ENCODE measurements at places on chromosomes 7 and 10.
A peak's percentile ranks its signal among the peaks of the same experiment; 100 is the strongest.

- DNase-seq: no peak
Observed at GRCh38 chr7:43485580-43485979, 97.3 kb upstream of the STK17A start.

DNA sequence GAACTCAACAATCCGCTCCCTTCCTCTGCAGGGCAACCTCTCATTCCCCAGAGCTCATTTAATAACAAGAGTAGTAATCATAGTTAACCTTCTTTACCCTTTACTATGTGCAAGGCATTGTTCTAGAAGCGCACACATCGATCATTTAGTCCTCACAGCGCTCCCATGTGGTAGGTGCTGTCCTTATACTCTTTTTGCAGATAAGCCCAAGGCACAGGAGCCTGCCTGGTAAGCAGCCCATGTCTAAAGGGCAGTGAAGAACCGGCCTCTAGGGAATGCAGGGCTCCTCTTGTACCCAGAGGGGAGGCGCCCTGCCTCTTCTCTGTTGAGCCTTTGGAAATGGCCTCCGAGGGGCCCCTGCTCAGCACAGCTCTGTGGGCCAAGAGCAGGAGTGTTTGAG, 14.3 kb downstream of the CHST3 start:
- no peak for DNase-seq

DNA sequence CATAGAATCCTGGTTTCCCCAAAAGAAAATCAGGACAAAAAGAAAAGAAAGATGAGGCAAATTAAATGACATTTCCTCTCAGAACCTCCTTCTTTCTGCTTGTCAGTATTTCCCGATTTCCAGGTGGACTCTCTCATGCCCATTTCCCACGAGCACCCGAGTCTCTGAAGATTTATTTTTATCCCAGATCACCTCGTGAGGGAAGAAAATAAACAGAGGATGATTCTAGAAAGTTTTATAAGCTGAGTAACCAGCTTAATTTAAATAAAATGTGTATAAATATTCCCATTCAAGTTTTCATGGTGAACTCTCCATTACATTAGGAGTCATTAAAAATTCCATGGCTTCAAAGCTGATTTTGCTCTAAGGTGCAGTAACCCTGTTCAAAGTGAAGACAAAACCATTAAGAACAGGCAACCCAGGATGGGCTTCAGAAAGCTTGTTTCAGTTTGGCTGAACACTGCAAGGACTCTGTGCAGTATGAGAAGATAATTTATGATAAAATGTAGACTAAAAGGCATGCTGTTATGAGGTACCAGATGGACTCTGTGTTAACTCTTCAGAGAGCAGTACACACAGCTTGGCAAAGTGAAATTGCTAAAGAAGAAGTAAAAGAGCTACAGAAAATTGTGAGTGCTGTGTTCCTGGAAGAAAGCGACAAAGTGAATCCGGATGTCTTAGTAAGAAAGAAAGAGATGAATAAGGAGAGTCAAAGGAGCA, 521.3 kb upstream of the LRRN3 start:
- no peak for DNase-seq

DNA sequence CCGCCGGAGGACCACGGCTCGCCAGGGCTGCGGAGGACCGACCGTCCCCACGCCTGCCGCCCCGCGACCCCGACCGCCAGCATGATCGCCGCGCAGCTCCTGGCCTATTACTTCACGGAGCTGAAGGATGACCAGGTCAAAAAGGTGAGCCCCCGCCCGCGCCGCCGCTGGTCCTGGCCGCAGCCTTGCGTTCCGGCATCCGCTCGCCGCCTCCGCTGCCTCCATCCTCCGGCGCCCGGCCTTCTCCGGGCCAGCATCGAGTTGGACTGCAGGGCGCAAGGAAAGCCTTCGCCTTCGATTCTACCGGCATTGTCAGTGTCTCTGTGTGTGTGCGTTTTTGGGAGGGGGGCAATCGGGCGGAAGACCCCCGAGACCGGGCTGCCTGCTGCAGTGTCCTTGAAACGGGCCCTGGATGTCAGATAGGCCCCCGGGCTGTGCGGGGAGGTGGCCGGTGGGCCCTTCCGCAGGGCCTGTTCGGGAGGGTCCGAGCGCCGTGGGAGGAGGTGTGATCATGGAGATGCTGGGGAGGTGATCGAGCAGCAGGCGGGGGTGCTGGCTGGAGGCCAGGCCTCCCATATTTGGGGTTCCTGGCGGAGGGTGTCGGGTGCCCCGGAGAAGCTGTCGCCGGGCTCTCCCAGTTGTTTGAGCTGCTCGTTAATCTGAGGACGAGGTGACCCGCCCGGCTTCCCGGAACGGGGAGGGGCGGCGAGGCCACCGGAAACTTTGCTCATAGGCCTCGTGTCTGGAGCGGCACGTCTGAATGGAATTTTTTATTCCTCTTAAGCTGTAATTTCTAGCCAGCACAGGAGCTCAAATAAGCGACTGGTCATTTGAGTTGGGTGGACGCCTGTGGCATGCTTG, 40.8 kb downstream of the HK1 start:
- peak; percentile 75 for DNase-seq

GRCh38 chr7:128885370-128886187, 22.9 kb downstream of the ATP6V1F start:
- no peak for DNase-seq

- DNase-seq: no peak
Observed at GRCh38 chr7:149606826-149607225, 109.2 kb upstream of the ZNF746 start.

GRCh38 chr10:99993701-99994689, 15.8 kb downstream of the DNMBP start:
- peak; percentile 45 for DNase-seq

DNA sequence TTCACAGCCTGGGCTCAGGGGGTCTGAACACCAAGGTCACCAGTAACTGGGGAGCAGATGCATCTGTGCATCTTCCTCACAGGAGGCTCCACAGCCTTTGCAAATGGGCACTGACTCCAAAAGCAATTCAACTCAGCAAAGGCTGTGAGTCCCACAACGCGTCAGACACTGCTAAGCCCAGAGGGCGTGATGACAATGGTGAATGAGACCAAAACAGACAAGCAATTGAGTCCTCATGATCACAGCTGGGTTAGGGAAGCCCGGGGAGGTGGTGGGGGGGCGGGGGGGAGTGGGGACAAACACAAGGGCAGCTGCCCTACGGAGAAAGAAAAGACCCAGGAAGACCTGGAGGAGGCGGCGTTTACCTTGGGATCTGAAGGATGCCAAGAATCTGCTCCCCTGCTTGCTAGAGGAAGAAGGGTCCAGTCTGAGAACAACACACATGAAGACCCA, 61.6 kb upstream of the RNF32 start:
- DNase-seq: no peak

GRCh38 chr10:48460182-48460581, 144.7 kb downstream of the ARHGAP22 start:
- DNase-seq: no peak

- no peak for DNase-seq
Observed at GRCh38 chr10:104480797-104481196, 127.2 kb downstream of the CFAP58 start.

DNA sequence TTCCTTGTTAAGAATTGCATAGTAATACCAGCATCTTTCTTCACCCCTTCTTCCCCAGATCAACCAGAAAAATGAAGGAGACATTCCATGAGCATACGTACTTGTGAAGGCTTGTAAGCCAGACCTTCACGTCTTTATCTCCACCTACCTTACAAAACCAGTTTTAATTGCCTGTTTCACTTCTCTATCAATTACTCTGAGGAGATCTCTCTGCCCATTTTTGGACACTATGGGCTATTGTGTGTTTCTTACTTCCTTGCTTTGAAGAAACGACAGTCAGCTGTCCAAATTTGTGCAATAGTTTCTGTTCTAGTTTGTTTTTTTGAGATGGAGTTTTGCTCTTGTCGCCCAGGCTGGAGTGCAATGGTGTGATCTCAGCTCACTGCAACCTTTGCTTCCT, 349.7 kb upstream of the MBL2 start:
- no peak for DNase-seq

GRCh38 chr10:95303535-95303934, 12.7 kb upstream of the PDLIM1 start:
- DNase-seq: no peak

DNA sequence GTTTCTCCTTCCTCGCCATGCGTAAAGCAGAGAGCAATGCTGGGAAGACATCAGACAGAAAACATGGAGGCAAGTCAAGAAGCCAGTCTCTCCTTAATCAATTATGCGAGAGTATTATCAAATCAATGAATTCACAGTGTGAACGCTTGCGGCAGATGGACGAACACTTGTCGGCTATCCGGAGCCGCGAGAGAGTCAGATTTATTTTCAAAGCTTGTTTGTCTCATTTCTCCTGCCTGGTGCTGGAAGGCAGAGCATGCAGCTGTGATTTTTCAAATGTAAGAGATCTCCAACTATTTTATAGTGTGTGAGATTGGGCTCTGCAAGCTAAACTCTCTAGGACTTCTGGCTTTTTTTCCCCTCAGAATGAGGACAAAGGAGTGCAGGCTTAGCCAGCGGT, 252.3 kb downstream of the SNX10 start:
- no peak for DNase-seq

DNA sequence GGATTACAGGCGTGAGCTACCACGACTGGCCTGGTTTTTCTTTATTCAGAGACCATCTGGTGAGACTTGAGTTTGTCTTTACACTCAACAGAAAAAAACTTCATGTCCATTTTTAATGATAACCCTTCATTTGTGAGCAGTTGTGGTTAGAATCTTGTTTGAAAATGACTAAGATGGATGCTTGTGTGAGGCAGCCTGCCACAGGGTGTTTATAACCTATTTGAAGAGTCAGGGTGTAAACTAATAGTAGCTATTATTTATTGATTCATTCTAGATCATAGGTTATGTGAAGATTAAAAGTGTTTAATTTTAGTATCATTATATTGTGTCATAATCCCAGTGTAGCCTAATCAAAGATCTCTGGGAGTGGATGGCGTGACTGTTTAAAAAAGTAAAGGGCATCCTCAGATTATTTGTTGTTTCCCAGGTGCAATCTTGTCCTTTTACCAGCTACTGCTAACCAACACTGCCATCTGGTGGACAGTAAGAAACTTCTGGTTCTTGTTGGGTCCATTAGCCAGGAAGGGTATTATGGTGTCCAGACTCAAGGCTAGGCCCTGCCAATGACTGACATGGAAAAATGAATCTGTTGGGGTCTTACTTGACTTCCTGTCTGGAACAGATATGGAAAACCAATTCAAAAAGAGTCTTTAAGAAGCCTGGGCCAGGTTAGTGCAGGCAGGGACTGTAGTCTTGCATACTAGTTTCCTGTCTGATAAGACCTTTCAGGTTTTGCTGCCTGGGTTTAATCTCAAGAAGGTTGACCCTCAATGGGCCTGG, 24.9 kb downstream of the NRBF2 start:
- DNase-seq: no peak

- DNase-seq: no peak
Observed at GRCh38 chr7:82395147-82395546, 48.4 kb downstream of the CACNA2D1 start.

DNA sequence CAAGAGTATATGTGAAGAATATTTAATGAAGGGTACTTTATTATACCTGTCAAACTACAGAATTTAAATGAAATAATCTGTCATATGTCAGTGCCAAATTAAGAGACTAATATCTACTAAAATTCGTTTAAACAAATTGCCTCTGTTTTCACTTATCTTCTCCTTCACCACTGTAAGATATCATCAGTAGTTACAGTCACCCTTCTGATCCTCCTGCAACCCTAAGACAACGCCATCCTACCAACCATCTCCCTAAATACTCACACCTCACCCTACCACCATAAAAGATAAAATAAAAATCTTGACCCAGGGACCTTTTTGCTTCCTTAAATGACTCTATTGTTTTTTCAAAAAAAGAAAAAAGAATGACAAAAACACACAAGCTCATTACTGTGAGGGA, 20.8 kb downstream of the EZH2 start:
- DNase-seq: no peak

DNA sequence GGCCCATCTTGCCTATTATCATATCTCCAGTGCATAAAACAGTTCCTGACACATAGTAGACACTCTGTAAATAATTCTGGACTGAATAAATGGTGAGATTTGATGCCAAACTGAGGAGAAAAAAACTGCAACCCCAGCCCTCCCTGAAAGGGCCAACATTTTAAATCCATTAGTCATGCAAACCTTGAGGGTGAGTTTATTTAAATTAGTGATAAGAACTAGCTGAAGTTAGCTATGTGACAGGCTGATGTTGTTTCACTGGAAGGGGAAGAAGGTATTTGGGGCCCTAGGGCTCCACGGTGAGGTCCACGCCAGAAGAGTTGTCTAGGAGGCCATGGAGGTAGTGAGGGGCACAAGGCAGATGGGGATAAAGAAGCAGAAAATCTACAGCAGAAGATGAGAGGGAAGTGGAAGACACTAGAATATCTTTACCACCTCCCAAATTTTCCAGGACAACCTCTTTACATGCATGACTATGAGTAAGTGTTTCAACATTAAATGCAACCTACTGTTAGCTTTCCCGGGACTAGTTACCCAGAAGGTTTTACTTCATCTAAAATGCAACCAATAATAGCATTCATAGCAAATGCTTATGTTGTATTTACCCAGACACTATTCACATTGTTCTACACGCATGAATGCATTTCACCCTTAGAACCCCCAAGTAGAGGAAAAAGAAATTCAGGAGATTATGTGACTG, 183.2 kb upstream of the LYZL1 start:
- no peak for DNase-seq

DNA sequence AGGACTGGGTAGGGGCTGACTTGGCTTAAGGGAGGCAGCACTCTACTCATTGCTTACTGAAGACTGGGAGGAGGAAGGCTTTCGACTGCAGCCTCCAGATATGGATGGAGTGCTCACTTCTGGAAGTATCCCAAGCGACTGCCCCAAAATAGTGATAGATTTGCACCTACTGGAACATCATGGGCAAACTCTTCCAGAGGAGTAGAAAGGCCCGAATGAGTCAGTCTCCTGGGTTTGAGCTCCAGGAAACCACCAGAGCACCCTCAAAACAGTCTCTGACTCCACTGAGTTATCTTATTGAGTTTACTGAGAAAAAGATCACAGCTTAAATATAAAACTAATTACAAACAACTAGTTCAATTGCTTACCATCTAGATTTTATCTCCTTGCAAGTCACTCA, 37.2 kb upstream of the PDLIM1 start:
- no peak for DNase-seq

- DNase-seq: no peak
Observed at GRCh38 chr7:73438547-73439409, 5.2 kb downstream of the FZD9 start.

GRCh38 chr7:75650062-75650461, 88.7 kb downstream of the HIP1 start:
- no peak for DNase-seq

DNA sequence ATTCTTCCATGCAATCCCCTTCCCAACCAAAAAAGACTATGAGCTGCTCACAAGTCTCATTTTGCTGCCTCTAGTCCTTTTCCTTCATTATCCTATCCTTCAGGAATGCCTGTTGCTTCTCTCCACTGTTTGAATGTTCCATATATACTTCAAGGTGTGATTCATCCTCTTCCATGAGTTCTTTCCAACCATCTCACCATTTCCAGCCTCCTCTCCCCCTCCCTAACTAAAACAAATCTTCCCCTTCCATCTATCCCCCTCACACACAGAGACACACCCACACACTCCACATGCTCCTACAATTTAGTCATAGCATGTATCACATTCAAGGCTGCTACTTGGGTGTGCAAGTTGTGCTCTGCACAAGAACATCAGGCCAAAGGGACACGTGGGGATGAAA, 254.3 kb downstream of the DYNC1I1 start:
- DNase-seq: no peak
